Muscle of back (tissue), 13 donors: ENCODE measurements at places on chromosomes 2 and 18. TPM values are rescaled to one million over a fixed set of nuclear protein-coding genes. Genes with fewer than 3 reads are reported as not detected.

Gene LIMS2
- polyA plus RNA-seq, result 38.0 TPM

DNA sequence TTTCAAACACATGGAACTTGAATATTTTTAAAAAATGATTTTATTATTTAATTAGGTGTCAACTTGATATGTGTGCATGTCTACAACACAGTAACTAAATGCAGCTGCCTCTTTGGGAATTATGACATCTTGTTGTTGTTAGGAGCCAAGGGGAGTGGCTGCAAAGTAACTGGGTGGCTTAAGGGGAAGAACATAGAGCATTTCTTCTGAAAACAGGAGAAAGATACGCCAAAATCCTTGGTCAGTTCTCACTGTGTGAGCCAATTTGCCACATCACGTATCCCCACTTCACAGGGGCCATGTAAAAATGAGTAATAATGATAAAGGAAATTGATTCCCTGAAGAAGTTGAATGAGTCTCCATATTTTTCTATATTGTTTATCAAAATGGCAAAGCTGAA, 309.8 kb upstream of the COL3A1 start:
- peak; percentile 47 for DNase-seq

- no peak for DNase-seq
Observed at GRCh38 chr2:27734305-27734704, 37.2 kb upstream of the MRPL33 start.

Gene GTF2A1L
- polyA plus RNA-seq, result not detected

DNA sequence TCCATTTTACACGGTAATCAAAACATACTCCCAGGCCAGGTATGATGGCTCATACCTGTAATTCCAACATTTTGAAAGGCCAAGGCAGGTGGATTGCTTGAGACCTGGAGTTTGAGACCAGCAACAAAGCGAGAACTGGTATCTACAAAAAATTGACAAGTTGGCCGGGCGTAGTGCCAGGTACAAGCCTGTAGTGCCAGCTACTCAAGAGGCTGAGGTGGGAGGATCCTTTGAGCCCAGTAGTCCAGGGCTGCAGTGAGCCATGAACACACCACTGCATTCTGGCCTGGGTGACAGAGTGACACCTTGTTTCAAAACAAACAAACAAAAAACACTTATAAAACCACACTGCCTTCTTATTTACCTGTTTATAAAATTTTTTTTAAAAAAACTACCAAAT, 80.8 kb downstream of the GAREM1 start:
- no peak for DNase-seq

Gene ME2
- 25.8 TPM for polyA plus RNA-seq

DNA sequence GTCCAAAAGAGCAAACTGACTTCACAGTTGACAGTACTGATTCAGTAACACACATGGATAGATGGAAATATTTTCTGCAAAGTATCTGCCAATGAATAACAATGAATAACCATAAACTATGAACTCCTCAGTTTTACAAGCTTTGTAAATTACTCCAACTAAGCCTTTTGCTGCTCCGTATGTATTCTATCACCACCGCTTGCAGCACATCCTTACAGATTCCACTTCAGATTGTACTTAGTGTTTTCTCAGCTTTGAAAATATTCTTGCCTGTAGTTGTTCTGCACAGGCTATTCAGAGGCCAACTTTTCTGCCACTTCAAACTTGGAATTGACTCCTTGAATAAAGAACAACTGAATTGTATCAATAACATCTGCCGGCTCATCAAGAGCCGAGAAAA, 36.2 kb downstream of the TLK1 start:
- DNase-seq, result no peak
